ENCODE measurements at places on chromosomes 11 and 22. TPM values are rescaled to one million over a fixed set of nuclear protein-coding genes. Genes with fewer than 3 reads are reported as not detected.

Gene P2RY6
- total RNA-seq, result 4.5 TPM

Gene OR51B6
- total RNA-seq, result not detected

Gene TNKS1BP1
- total RNA-seq, result 91.1 TPM

Gene CREB3L1
- 4.5 TPM for total RNA-seq

Gene MYOD1
- total RNA-seq, result not detected

Gene TREH
- not detected for total RNA-seq

Gene TIMM10
- 66.4 TPM for total RNA-seq

Gene SCN4B
- 0.41 TPM for total RNA-seq

Gene ACR
- total RNA-seq, result not detected

Gene SLC37A2
- total RNA-seq, result 1.8 TPM

Gene VPS51
- total RNA-seq, result 153 TPM

Gene CHADL
- 1.6 TPM for total RNA-seq

Gene C11orf86
- not detected for total RNA-seq

Gene PANX3
- total RNA-seq, result not detected
